ENCODE measurements at places on chromosomes 1 and 21.

- no peak for DNase-seq
Observed at GRCh38 chr1:17755120-17755519, at the start of gene ACTL8. Gene ACTL8 (plus strand): TSS chr1:17755333. CDS start chr1:17823009, 67,676 bp downstream.

DNA sequence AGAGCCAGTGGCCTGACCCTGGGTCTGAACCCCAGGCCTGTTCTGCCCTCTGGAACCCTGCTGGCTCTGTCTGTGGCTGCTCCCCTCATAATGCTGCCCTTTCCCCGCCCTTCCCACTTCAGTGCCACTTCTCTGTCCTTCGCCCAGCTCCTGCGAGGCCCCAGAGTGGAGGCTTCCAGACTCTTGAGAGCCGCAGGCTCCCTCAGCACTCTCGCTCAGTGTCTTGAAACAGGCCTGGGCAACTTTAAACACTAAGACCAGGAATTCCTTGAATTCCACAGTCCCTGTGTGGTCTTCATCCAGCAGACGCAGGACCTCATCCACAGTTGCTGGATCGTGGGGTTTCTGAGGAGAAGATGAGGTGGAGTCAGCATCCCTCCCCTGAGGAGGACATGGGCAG, 3.5 kb downstream of the CRNN start:
- no peak for DNase-seq

DNA sequence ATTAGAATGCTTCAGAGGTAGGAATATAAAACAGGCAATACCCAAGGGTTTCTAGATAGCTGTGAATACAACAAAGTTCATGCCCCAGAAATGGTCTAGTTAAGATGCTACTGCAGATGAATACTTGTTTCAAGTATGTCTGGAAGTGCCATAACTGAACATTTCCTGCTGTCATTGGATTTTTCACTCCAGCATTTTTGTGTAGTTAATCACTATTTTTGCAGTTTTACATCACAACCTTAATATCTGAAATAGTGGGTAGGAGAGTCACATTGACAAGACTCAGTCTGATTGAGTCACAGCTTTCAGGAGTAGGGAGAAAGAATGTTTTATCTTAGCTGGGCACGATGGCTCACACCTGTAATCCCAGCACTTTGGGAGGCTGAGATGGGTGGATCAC, 126.4 kb upstream of the C1orf21 start:
- no peak for DNase-seq

- no peak for DNase-seq
Observed at GRCh38 chr1:165436994-165437393, 7.9 kb downstream of the RXRG start.

DNA sequence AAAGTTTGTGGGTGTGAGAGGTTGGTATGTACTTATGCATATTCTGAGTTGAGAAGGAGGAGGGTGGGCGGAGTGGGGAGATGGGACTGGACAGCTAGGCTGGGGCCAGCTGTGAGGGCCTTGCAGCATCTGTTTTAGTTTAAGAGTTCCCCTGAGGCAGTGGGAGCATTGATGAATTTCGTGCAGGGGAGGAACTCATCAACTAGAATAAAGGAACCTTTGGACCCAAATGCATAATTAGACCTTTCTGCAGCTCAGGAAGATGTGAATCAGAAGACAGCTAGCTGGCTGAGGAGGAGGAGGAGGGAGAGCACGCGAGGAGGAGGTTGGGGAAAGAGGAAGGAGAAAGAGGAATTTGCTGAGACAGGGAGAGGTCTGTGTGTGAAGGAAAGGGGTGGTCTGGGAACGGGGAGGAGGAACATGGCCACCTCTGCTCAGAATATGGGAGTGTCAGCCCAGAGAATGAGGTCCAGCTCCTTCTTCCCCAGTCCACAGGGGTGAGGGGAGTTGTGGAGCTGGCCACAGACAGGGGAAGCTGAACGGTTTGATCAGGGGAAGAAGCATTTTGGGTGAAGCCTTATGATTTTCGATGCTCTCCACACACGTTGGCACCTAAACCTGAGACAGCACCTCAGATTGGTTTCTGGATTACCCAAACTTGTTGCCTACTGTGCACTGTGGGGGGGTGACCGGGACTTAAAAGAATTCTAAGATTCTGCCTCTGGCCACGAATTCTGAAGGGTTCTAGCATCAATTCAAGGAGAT, 27.7 kb downstream of the MYOG start:
- no peak for DNase-seq

DNA sequence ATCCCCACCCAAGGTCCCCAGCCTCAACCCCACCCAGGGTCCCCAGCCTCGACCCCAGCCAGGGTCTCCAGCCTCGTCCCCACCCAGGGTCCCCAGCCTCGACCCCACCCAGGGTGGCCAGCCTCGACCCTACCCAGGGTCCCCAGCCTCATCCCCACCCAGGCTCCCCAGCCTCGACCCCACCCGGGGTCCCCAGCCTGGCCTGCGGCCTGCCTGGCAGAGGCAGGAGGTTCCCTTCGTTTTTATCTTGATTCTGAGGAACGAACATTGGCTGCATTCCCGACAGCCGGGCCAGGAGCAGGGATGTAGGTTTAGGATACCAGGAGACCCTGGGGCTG, 3.4 kb upstream of the PDE9A start:
- DNase-seq, result no peak

DNA sequence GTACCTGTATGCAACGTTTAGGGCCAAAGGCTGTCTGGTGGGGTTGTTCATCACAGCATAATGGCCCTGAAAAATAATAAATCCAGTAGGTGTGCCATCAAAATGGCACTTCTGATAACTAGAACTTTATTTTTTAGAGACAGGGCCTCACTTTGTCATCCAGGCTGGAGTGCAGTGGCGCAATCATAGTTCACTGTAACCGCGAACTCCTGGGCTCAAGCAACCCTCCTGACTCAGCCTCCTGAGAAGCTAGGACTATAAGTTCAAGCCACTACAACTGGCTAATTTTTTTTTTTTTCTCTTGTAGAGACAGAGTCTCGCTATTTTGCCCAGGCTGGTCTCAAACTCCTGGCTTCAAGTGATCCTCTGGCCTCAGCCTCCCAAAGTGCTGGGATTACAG, 4.7 kb downstream of the SNAPIN start:
- no peak for DNase-seq

- DNase-seq, result no peak
Observed at GRCh38 chr1:166511761-166512160, 327.5 kb upstream of the POGK start.

GRCh38 chr1:117843791-117844190, 85.6 kb downstream of the GDAP2 start:
- no peak for DNase-seq

DNA sequence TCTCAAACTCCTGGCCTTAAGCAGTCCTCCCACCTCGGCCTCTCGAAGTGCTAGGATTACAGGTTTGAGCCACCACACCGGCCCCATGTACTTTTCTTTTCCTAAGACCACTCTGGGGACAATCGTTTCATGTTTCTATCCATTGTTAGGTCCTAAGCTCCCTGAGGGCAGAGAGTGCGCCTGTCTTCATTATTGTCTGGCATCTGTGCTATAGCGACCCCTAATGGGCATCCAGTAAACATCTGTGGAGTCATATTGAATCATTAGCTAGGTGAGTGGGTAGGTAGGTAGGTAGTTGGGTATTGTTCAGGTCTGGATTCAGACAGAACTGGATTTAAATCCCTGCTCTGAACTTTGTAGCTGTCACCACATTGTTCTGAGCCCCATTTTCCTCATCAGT, 66.1 kb downstream of the TMEM53 start:
- DNase-seq, result no peak

DNA sequence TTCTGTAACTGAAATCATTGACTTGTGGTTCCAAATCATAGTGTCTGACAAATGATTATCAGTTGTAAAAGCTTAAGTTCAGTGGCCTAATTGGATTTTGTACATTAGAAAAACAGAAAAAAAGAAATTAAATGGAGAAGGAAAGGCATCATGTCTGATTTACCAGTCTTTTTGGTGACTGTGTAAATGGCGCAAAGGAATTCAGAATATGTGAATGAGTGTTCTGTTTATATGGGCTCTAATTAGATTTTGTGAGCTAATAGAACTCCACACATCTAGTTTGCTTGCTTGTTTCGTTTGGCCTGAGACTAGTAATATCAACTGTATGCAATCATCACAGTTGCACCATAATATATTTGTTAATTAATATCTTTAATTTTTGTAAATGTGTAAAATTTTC, 151.7 kb downstream of the PLA2G4A start:
- DNase-seq, result no peak

DNA sequence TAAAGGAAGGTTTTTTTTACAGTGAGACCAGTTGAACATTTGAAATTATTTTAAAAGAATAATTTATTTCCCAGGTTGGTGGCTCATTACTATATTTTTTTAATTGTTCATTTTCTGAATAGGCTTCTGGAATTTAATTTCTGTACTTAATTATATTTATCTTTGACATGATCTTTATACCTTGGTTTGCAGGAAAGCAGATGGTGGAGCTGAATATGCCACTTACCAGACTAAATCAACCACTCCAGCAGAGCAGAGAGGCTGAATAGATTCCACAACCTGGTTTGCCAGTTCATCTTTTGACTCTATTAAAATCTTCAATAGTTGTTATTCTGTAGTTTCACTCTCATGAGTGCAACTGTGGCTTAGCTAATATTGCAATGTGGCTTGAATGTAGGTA, 41.5 kb downstream of the CD46 start:
- DNase-seq, result no peak

Data from GM12892 (cell line).